ENCODE measurements at places on chromosomes 4 and X. TPM values are rescaled to one million over a fixed set of nuclear protein-coding genes. Genes with fewer than 3 reads are reported as not detected.

Gene ANK2
- 113 TPM for total RNA-seq

Gene MAGEE1
- total RNA-seq, result 0.57 TPM

Gene USP17L30
- not detected for total RNA-seq

Gene MXRA5
- total RNA-seq, result 2.1 TPM

Gene FAM53A
- 1.6 TPM for total RNA-seq
